Activated naive CD8-positive, alpha-beta T cell treated with anti-CD3 and anti-CD28 coated beads for 36 hours (primary cell): ENCODE measurements at places on chromosomes 4 and X.

- H3K36me3 ChIP-seq, result no peaks in the 10 kb centered on the region
- DNase-seq, result peak; percentile 48
- peaks cover 39% of the 10 kb centered on the region for H3K27me3 ChIP-seq
- no peak overlapping the region for H3K4me3 ChIP-seq
Observed at GRCh38 chrX:153669174-153669890, 4.3 kb downstream of the PNCK start.

DNA sequence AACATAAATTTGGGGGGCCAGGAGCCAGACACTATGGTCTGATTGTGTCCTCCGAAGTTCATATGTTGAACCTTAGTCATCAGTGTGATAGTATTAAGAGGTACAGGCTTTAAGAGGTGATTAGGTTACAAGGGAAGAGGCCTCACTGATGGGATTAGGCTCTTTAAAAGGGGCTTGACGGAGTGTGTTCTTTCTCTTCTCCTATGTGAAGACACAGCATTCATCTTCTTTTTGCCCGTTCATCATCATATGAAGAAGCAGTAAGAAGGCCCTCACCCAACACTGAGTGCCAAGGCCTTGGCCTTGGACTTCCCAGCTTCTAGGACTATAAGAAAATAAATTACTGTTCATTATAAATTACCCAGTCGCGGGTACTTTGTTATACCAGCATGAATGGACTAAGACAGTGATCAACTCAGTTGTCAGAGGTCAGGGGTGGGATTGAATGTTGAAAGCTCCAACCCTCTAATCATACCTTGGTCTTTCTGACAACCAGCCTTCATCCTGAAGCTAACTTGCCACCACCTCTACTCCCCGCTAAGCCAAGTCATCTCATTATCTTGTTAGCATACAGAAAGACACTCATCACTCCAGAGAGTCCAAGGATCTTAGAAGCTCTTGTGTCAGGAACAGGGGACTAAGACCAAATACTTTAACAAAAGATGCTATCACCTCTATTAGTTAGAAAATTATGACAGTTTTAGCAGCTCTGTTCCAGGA is 543.4 kb upstream of the DIPK2B start:
- H3K27me3 ChIP-seq, result no peaks in the 10 kb centered on the region
- no peak for DNase-seq
- peaks cover 7% of the 10 kb centered on the region for H3K4me1 ChIP-seq
- peaks cover 37% of the 10 kb centered on the region for H3K36me3 ChIP-seq
- no peak overlapping the region for H3K27ac ChIP-seq
- H3K4me3 ChIP-seq, result no peak overlapping the region

DNA sequence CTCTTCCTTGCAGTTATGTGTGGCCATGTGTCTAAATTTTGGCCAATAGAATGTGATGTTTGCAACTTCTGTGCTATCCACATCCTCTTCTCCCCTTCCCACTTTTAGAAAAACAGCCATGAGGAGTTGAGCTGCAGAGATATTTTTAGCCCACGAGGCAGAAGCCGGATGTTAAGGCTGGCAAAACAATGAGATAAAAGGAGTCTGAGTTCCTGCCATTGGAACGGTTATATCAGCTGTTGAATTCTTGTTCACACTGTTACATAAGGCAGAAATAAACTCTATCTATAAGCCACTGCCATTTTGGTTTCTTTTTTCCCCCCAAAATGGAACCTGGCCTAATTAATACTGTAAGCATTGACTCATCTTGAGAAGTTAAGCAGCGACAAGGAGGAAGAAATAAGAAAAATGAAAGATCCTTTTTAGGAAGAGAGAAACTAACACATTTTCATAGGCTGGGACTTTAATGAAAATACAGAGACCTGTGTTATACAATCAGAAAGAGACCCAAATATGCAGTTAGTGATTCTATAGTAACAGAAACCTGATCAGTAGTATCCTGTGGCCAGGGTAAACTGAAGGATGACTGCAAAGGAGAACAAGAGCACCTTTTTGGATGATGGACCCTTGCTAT is 200.5 kb downstream of the INPP4B start:
- H3K27me3 ChIP-seq, result no peaks in the 10 kb centered on the region
- peak overlapping the region; percentile 9 for H3K4me3 ChIP-seq
- peak overlapping the region; percentile 83 for H3K27ac ChIP-seq
- no peak for DNase-seq
- H3K4me1 ChIP-seq, result peaks cover 9% of the 10 kb centered on the region

- no peaks in the 10 kb centered on the region for H3K36me3 ChIP-seq
- H3K27ac ChIP-seq, result no peak overlapping the region
- H3K4me1 ChIP-seq, result no peaks in the 10 kb centered on the region
- no peak for DNase-seq
- no peaks in the 10 kb centered on the region for H3K27me3 ChIP-seq
- no peak overlapping the region for H3K4me3 ChIP-seq
Observed at GRCh38 chr4:23717528-23718248, 172.2 kb downstream of the PPARGC1A start.

DNA sequence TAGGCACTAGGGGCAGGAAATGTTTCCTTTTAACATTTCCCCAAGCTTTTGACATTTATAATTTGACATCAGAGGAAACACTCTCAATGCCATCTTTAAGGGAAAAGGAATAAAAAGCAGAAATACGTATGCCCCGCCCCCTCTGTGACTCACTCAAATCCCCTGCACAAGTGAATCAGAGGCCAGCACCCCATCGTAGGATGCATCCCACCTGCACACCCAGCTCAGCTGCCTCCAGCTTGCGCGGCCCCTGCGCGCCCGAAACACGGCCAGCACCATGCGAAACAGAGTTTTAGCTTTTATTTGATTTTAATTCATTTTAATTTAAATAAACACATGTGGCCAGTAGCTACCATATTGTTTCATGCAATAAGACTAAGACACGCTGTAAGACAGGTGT is 29.5 kb downstream of the ABLIM2 start:
- no peak overlapping the region for H3K27ac ChIP-seq
- H3K27me3 ChIP-seq, result no peaks in the 10 kb centered on the region
- DNase-seq, result no peak
- H3K36me3 ChIP-seq, result no peaks in the 10 kb centered on the region
- no peak overlapping the region for H3K4me3 ChIP-seq

- H3K27me3 ChIP-seq, result peaks cover 4% of the 10 kb centered on the region
- peak within 1 kb of the TSS; percentile 99 for H3K27ac ChIP-seq
- peak within 1 kb of the TSS; percentile 99 for H3K4me3 ChIP-seq
- peaks cover 31% of the 10 kb centered on the region for H3K4me1 ChIP-seq
- DNase-seq, result peak; percentile 69
- peaks cover 26% of the 10 kb centered on the region for H3K36me3 ChIP-seq
Observed at GRCh38 chr4:25862411-25863346, at the start of gene SEL1L3. TSS of gene SEL1L3 (minus strand) at chr4:25862988. CDS start at chr4:25862836, 152 bp downstream.

DNA sequence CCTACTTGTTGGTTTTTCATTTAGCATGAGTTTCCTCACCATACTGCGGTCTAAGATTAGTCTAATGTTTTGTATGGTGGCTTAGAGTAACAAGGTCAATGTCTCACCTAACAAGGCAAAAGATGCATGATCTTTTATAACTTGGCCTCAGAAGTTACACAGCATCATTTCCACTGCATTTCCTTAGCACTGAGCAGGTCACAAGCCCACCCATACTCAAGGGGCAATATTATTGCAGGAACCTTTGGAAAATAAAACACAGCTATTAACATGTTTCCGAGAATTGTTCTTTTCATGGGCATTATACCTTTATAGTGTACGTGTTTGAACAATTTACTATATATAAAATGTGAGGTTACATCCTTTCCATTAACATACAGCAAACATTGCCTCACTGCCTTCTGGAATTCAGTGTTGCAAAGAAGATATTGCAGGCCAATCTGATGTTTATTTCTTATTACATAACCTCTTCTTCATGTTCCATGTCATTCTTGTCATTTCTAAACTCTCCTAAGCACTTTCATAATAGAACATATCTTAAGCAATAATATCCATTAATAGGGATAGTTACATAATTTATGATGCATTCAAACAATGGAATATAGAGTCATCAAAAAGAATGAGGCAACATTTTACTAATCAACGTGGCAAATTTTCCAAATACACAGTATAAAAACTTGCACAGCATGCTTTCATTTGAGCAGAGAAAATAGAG is 153.8 kb downstream of the AREG start:
- no peaks in the 10 kb centered on the region for H3K4me1 ChIP-seq
- DNase-seq, result no peak
- H3K27ac ChIP-seq, result no peak overlapping the region
- H3K27me3 ChIP-seq, result peaks cover 8% of the 10 kb centered on the region

GRCh38 chrX:124862301-124862700 is 457.4 kb upstream of the TEX13C start:
- H3K4me3 ChIP-seq, result no peak overlapping the region
- H3K27me3 ChIP-seq, result no peaks in the 10 kb centered on the region
- H3K4me1 ChIP-seq, result no peaks in the 10 kb centered on the region
- no peak overlapping the region for H3K27ac ChIP-seq
- no peak for DNase-seq

- H3K27ac ChIP-seq, result no peak overlapping the region
- H3K27me3 ChIP-seq, result no peaks in the 10 kb centered on the region
- no peak for DNase-seq
- no peak overlapping the region for H3K4me3 ChIP-seq
- peaks cover 12% of the 10 kb centered on the region for H3K36me3 ChIP-seq
Observed at GRCh38 chrX:53704294-53704693, 17.8 kb upstream of the HUWE1 start.

DNA sequence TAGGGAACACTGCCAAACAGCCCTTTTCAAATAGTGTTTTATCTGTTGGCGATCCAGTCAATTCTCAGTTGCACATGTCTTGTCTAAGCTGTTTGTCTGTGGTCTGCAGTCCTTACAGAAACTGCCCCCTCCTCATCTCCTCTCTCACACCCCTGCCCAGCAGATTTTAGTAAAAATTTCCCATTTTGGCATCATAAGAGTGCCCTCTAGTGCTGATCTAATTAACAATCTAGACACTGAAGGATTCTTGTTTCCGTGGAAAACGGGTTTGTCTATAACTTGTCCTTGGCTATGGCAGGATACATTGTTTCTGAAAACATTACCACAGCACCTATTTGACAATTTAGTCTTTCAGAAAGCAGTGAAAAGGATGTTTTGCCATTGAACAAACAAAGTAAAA is 227.2 kb upstream of the MBNL3 start:
- no peaks in the 10 kb centered on the region for H3K27me3 ChIP-seq
- H3K4me3 ChIP-seq, result no peak overlapping the region
- no peak overlapping the region for H3K27ac ChIP-seq

GRCh38 chr4:7193030-7193958 is 956 bp downstream of the SORCS2 start:
- H3K4me1 ChIP-seq, result no peaks in the 10 kb centered on the region
- DNase-seq, result no peak
- no peak overlapping the region for H3K27ac ChIP-seq

DNA sequence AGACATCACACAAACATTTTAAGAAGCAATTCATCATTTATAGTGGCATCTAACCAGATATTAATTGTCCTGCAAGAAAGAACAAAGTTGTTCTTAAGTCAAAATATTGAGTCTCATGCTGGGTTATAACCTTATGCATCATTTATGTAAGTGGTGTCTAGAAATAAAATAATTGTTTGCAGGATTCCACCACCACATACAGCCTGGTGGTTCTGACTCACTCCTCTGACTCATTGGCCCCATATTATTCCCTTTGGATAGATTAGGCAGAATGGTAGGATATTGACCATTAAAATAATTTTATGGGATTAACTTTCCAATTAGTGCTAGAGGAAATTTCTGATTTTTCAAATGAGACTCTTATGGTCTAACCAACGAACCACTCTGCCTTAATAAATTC is 384.5 kb downstream of the GRXCR1 start:
- H3K4me1 ChIP-seq, result no peaks in the 10 kb centered on the region
- H3K4me3 ChIP-seq, result no peak overlapping the region
- H3K27ac ChIP-seq, result no peak overlapping the region
- H3K36me3 ChIP-seq, result no peaks in the 10 kb centered on the region
- DNase-seq, result no peak

- peaks cover 68% of the 10 kb centered on the region for H3K4me1 ChIP-seq
- H3K4me3 ChIP-seq, result no peak overlapping the region
- peak overlapping the region; percentile 93 for H3K27ac ChIP-seq
- no peaks in the 10 kb centered on the region for H3K27me3 ChIP-seq
- no peak for DNase-seq
Observed at GRCh38 chrX:118534716-118535493, 39.3 kb downstream of the DOCK11 start.

DNA sequence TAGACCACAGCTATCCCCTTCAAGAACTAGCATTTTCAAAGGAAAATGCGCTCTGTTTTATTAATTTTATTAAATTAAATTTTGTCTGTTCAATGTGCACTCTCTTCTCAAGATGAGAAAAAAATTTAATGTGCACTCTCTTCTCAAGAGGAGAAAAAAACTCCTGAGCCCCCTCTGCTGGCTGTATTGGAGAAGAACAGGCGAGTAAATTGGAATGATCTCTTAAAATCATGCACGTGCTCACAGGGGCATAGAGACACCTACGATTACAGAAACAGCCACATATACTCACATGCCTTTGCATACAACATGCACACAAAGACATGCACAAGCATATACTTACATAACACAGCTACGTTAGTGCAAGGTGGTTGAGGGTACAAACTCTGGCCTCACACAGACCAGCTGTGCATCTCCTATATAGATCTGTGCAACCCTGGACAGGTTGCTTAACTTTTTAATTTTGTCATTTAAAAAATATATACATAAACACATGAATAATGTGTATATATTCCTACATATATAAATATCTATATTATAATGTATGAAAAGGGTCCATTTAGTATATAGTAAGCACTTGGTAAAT is 176.2 kb upstream of the CXorf66 start:
- no peaks in the 10 kb centered on the region for H3K27me3 ChIP-seq
- H3K4me1 ChIP-seq, result no peaks in the 10 kb centered on the region
- peak; percentile 1 for DNase-seq
- H3K4me3 ChIP-seq, result no peak overlapping the region
- no peaks in the 10 kb centered on the region for H3K36me3 ChIP-seq

GRCh38 chr4:55549888-55550287 is 3.2 kb upstream of the CLOCK start:
- H3K27ac ChIP-seq, result peak overlapping the region; percentile 79
- DNase-seq, result no peak
- H3K4me3 ChIP-seq, result no peak overlapping the region
- peaks cover 23% of the 10 kb centered on the region for H3K4me1 ChIP-seq
- no peaks in the 10 kb centered on the region for H3K27me3 ChIP-seq

- no peaks in the 10 kb centered on the region for H3K27me3 ChIP-seq
- no peak for DNase-seq
- H3K36me3 ChIP-seq, result no peaks in the 10 kb centered on the region
- no peak overlapping the region for H3K4me3 ChIP-seq
- no peak overlapping the region for H3K27ac ChIP-seq
- H3K4me1 ChIP-seq, result no peaks in the 10 kb centered on the region
Observed at GRCh38 chr4:65559270-65559669, 111.0 kb downstream of the EPHA5 start.

- H3K4me1 ChIP-seq, result no peaks in the 10 kb centered on the region
- no peak for DNase-seq
- H3K27ac ChIP-seq, result no peak overlapping the region
- no peak overlapping the region for H3K4me3 ChIP-seq
- H3K36me3 ChIP-seq, result no peaks in the 10 kb centered on the region
Observed at GRCh38 chrX:139120760-139121159, 409.2 kb upstream of the FGF13 start.

GRCh38 chrX:39766855-39767254 is 330.9 kb downstream of the BCOR start:
- no peak for DNase-seq
- no peak overlapping the region for H3K27ac ChIP-seq
- H3K4me3 ChIP-seq, result no peak overlapping the region

- H3K4me1 ChIP-seq, result no peaks in the 10 kb centered on the region
- peaks cover 6% of the 10 kb centered on the region for H3K27me3 ChIP-seq
- no peaks in the 10 kb centered on the region for H3K36me3 ChIP-seq
- no peak for DNase-seq
- H3K4me3 ChIP-seq, result no peak overlapping the region
Observed at GRCh38 chr4:100510551-100510950, 7.3 kb downstream of the EMCN start.
